Posterior cingulate gyrus (tissue), 11 donors: ENCODE measurements at places on chromosomes 7 and 10.

DNA sequence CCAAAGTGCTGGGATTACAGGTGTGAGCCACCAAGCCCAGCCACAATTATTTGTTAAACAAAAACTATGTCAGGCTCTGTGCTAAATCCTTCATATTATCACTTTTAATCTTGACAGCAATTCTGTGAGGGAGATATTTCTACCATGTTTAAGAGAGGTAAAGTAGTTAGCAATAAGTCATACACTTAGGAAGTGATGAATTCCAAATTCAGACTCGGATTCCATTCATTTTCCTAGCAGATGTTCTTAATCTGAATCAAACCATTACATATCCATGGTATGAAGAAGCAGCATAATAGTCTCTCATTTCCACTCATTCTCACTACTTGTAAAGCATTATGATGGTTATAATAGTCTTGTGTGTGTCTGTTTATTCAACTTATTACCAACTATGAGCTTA lies 2.9 kb upstream of the CD36 start:
- no peak for DNase-seq

DNA sequence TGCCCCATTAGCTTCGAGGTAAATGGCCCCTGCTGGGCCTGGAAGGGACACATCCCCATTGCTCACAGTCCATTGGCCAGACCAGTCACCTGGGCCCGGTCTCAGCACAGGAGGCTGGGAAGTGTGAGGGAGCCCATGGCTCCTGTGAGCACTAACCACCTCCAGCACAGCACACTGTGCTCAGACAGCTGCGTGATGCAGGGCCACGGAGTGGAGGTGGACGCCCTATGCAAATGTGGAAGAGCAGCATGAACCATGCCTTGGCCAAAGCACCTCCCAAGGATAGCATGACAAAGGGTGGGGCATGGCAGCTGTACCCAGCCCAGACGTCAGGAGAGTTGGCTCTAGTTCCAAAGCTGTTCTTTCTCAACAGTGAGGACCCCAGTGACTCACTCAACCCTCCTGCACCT lies 120.1 kb upstream of the ZMIZ1 start:
- no peak for DNase-seq

- DNase-seq: no peak
These were observed 37.4 kb downstream of the LRRC72 start for GRCh38 chr7:16564023-16564380.

GRCh38 chr7:70776627-70777101 lies 355.3 kb upstream of the GALNT17 start:
- peak; percentile 96 for DNase-seq

DNA sequence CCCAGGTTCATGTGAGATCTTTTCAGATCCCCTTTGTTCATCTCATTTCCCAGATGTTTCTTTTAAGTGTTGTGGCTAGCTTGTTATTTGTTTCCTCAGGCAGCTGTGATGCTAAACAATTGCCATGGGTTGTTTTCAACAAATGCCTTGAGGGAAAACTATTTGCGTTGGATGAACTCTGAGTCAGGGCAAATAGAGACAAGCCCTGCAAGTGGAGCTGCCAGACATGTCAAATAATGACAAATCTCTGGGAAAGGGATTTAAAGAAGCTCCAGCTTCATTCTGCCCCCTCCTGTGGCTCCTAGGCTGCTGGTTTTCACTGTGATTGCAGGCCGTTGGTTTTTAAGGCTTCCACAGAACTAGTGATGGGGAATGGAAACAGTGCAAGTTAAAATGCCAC lies 272.4 kb upstream of the SP8 start:
- DNase-seq: no peak

- peak; percentile 44 for DNase-seq
These were observed 19.7 kb downstream of the MXI1 start for GRCh38 chr10:110226926-110227641.

- DNase-seq: no peak
These were observed 1.4 kb downstream of the SSC4D start for GRCh38 chr7:76408121-76408560.

DNA sequence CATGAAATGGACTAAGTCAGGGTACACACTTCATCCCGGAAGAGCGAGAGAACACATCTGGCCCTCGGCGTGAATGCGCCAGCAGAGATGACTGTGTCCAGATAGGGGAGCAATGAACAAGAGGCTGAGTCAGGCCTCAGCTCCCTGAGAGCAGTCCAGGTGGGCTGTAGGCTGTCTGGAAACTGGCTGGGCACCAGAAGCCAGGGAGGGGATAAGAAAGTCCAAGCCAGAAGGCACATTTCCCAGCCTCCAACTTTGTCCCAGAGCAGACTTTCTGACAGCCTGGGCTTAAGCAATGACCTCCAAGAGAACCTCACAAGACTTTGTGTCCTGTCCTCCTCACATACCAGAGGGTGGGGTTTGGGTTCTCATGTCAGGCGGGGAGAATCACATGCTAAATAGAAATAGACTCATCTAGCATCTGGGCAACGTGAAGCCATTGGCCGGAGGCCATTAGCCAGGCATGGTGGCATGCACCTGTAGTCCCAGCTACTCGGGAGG lies 157.2 kb downstream of the ARHGAP12 start:
- no peak for DNase-seq

DNA sequence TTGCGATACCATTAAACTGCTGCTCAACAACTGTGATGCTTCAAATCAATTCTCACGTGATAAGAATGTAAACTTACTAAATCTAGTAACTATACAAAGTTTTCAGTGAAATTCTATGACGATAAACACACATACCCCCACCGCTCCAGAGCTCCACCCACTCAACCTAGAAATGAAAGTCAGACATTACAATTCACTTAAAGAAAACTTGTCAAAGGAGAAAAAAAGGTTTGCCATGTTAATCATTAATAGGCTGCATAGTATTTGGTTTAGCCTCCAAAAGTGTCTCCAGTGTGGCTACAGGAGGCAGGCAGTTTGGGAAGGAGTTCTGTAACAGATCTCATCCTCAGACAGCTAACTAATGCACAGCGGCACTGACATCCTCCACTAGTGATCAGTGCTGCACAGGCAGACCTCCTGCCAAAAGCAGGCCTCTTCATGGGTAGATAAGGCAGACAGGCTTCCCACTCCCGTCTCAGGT lies 3.1 kb downstream of the HERPUD2 start:
- no peak for DNase-seq

GRCh38 chr7:55827577-55827976 lies 35.0 kb downstream of the SEPTIN14 start:
- no peak for DNase-seq

DNA sequence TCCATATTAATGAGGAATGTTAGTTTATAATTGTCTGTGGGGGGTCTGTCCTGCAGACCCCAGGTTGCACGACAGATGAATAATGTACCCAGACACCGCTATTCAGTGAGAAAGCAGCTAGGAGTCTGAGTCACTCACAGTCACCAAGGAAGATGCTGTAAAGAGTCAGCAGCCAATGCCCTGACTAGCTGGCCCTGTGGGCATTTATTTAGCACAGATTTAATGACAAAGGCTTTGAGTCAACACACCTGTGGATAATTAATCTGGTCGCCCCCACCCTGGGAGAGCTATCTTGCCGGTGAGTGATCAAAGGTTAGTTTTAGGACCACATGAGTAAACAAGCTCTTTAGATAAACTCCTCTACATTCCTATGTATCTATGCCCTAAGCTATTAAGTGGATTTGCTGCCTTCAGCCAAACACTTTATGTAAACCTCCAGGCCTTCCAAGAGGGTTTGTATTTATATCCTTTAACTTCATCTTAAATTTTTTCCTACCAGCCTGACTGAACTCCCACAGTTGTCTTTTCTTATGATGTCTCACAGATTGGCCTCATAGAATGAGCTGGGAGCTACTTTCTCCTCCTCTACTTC lies 180.0 kb upstream of the ADCY1 start:
- DNase-seq: no peak

DNA sequence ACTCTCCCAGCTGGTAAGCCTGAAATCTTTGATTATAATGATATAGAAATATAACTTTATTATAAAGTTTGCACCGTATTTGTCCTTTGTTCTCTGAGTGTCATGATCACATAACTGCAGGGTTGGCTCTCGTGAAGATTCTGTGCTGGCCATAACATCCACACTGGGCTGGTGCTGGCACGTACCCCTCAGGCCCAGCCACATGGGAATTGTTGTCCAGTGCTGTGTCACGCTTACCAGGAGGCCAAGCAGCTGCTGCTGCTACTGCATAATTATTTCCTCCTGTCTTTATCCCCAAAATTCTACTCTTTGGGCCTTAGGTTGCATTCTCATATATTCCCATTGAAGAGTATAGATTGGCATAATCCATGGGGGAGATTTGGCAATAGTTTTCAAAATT lies 20.8 kb upstream of the UCN3 start:
- DNase-seq: no peak

DNA sequence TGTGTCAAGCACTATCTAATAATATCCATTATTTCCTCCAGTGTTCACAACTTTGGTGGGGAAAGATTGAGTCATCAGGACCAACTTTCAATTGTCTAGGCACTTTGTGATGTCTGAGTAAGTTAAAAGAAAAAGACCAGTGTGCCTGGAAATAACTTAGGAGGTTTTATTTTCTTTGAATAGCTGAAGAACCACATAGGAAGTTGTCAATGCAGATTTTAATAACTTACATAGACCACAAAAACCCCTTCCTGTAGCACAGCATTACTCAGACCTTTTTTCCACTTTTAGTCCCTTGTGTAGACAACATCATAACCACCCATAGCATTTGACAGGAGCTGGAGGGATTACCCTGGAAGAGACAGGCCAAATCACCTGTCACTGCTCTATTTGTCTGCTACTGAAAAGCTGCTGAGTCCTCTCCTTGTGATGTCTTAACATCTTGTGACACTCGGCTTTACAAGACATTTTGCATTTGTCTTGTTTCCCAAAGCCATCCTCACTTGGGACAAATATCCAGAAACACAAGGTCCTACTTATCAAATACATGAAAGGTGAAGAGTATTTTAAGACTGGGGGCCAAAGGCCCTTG lies 241.5 kb upstream of the PTER start:
- DNase-seq: no peak

- no peak for DNase-seq
These were observed 9.7 kb upstream of the AKR1C2 start for GRCh38 chr10:5013385-5013784.

- DNase-seq: no peak
These were observed 29.6 kb downstream of the CASP7 start for GRCh38 chr10:113709221-113709838.

GRCh38 chr10:58177362-58177947 lies 90.2 kb downstream of the IPMK start:
- DNase-seq: no peak

GRCh38 chr7:40921589-40922315 lies 781.1 kb downstream of the INHBA start:
- no peak for DNase-seq

GRCh38 chr7:36736090-36736898 lies 12.0 kb upstream of the AOAH start:
- no peak for DNase-seq

DNA sequence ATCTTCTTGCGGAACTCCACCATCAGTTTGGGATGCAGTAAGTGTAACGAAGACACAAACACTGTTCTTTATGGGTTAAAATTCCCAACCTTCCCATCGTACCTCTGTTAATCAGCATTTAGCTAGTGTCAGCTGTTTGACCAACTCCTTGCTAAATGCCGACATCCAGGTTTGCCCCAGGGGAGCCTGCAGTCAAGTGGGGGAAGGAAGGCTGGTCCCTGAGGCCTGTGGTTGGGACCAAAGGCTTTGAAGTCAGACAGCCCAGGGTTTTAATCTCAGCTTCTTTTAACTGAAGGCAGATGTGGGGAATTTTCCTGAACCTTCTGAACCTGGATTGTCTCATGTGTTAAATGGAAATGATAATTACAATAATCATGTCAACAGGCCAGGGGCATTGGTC lies 443.7 kb downstream of the GLRX3 start:
- DNase-seq: no peak

GRCh38 chr10:132591166-132591971 lies 53.8 kb downstream of the INPP5A start:
- peak; percentile 5 for DNase-seq

GRCh38 chr10:104646146-104646545 lies 5.1 kb downstream of the SORCS3 start:
- DNase-seq: no peak

- no peak for DNase-seq
These were observed 34.0 kb upstream of the CALN1 start for GRCh38 chr7:72446131-72446530.

DNA sequence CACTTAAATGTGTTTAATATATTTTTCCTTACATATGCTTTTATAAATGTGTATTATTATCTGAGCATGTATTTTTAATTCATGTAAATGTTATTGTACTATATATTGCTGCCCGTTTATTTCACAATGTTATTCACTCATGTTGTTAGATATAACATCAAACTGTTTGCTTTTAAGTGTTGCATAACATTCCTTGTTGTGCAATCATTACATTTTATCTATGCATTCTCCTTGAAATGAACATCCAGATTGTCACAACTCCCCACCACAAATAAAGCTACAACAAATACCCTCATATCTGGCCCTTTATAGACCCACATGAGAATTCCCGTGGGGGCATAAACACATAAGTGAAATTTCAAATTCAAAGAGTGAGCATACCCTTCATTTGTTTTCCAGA lies 264.2 kb downstream of the HPSE2 start:
- no peak for DNase-seq

DNA sequence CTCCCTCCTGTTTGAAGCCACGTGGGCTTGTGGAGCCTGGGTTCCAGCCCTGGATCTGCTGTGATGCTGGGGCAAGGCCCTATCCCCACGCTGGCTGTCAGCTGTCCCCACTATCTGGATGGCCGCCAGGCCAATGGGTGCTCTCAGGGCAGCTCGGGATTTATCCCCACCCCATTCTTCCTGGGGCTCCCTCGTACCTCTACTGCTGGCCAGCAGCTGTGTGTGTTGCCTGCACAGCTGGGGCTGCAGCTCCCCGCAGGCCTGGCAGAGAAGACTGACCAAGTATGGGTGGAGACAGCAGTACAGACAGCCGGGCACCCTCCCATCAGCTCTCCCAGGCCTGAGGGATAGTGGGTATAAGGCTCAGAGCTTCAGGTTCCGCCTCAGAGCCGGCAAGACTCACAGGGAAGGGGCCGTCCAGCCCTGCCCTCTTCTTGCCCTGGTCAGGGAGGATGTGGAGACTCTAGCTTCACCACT lies 13.6 kb downstream of the CLIP2 start:
- DNase-seq: peak; percentile 59

- no peak for DNase-seq
These were observed 124.1 kb downstream of the SMURF1 start for GRCh38 chr7:99019523-99020412.

DNA sequence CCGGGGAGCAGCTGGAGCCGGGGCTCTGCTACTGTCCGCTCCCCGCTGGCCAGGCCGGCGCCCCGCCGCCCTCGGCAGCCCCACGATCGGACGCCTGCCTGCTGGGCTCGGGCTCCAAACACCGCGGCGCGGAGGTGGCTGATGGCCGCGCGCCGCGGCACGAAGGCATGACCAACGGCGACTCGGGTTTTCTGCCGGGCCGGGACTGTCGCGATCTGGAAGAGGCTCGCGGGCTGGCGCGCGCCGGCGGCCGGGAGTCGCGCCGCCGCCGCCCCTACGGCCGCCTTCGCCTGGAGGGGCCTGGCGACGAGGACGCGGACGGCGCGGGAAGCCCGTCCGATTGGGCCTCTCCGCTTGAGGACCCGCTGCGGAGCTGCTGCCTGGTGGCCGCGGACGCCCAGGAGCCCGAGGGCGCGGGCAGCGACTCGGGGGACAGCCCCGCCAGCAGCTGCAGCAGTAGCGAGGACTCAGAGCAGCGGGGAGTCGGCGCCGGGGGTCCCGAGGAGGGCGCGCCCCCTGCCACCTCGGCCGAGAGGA lies 570 bp downstream of the TBC1D12 start:
- DNase-seq: no peak
